ENCODE measurements at places on chromosomes 11 and 22.
A peak's percentile ranks its signal among the peaks of the same experiment; 100 is the strongest.

- no peak for DNase-seq
Observed at GRCh38 chr11:72573072-72573854, 101.0 kb downstream of the PDE2A start.

DNA sequence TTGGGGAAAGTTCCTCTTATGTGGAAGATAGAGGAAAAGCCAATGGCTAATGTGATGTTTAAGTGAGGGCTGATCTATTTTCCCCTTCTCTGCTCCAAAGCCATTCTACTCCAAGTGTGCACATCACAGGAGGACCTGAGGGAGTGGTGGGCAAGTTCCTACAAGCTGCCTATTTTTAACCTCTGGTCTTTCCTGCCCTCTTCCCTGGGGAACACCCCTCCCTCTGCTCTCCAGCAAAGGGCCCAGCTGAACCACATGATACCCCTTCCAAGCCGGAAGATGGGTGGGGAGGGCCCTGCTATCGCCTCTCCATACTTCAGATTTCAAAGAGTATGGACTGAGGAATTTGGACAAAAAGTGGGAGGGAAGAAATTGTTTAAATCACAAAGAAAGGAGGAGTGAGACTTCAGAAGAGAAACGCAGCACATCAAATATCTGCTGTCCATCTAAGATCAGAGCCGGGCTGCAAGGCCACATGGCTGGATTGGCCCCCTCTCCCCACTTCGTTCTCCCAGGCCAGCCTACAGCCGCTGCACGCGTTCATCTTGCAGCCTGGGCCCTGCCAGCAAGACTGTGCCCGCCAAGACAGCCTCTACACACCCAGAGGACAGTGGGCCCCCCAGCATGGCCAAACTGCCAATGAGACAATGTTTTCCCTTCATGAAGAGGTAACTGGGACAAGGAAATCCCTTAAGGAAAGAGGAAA, 77.5 kb downstream of the MICAL3 start:
- no peak for DNase-seq

GRCh38 chr11:130999086-130999485, 82.8 kb upstream of the SNX19 start:
- DNase-seq, result no peak

DNA sequence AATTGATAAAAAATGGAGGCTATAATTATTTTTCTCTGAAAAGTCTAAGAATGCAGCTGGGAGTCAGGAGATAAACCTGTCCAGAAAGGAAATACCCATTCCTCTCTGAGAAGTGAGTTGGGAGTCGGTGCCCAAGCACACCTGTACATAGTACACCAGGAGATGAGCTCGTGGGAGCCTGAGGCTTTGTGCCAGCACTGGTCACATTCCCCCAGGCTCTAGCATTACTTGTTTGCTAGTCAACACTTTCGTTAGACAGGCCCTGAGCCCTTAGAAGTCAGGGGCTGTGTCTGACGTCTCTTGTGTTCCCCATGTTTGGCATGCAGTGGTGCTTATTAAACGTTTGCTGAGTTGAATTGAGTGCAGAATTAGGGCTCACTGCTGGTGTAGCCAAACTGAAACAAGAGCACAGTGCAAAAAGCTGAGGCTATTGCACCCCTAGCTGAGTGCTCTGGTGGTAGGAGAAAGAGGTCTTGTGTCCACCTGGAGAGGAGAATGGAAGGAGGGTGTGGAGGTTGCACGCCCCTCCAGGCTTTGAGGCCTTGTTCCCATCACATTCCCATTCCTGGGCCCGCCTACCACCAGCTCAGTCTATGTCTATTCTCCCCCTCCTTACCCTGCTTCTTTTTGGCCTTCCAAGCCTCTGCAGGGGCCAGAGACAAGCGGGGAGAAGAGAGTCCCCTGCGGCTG, 6.8 kb downstream of the ROBO4 start:
- no peak for DNase-seq

DNA sequence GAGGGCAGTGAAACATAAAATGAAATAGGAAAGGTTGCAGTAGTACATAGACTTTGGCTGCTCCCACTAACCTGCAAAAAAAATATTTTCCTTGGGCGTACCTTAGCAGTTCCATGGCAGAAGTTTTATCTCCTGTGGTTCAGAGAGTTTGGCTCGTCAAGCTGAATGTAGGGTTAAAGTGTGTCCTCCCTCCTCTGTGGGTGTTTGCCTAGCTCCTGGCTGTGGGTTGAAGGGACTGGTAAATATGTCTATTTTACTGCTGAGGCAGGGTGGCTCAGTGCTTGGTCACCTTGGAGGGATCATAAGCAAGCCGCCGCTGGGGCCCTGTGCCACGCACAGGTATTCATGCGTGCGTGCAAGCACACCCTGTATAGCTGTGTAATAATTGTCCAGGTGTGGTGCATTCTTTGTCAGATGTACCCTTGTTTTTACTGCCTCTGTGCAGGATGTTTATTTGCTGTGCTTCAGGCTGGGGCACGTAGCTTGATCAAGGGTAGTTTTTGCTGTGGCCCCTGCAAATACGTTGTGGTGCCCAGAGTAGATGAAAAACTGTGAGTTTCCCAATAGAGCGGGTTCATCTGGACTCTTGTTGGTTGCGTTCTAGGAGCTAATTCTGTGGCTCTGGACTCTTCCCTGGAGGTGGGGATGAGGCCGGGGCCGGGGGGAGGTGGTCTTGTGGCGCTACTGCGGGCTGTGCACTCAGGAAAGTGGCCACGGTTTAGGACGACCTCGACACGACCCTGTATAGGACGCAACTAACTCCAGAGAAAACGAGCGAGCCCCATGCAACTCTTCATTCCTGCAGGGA, 732 bp upstream of the SORL1 start:
- DNase-seq, result no peak

- no peak for DNase-seq
Observed at GRCh38 chr22:20652582-20652981, 121.3 kb upstream of the SERPIND1 start.

- peak; percentile 14 for DNase-seq
Observed at GRCh38 chr11:1123970-1124369, 33.8 kb upstream of the MUC5AC start.

- no peak for DNase-seq
Observed at GRCh38 chr11:71343828-71344400, 91.5 kb upstream of the SHANK2 start.

Data from GM12892 (cell line).